AG09309 (cell line): ENCODE measurements at places on chromosomes 7 and 10.
A peak's percentile ranks its signal among the peaks of the same experiment; 100 is the strongest.

DNA sequence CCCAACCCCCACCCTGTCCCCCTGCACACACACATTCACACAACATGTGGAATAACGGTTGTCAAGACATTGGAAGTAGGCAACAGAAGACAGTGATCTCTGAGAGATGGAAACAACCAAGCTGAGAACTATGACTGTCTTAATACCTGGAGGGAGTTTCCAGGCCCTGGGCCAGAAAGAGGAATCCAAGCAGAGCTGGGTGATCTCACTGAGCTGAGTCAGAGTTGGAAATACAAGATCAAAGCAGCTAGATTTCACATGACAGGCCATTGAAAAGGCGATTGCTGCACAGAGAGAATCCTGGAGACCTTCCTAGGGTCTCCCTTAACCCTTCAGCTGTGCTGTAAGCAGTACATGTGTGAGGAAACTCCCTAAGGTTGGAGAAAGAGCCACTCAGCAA is 165.8 kb upstream of the PRSS1 start:
- peak; percentile 41 for DNase-seq

GRCh38 chr7:44615149-44615611 is 8.8 kb downstream of the OGDH start:
- no peak for DNase-seq

GRCh38 chr7:29449569-29450260 is 113.9 kb upstream of the PRR15 start:
- DNase-seq, result no peak

DNA sequence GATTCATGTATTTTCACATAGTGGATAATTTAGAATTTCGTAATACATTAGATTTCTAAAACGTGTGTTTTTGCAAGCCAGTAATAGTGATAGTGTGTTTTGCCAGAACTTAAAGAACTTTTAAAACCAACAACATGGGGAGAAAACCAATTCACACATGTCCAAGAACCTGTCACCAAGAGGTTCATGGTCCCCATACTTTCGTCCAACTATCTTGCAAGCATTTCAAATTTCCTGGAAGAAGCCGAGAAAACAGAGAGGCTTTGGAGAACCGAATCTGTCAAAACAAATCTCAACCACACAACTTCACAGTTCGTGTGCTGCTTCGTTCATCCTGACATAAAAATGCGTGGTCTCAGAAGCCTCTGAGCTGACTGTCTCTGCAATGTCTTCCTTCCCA is 31.9 kb downstream of the GFRA1 start:
- DNase-seq, result no peak

GRCh38 chr7:134813663-134814396 is 34.4 kb downstream of the CALD1 start:
- DNase-seq, result no peak

DNA sequence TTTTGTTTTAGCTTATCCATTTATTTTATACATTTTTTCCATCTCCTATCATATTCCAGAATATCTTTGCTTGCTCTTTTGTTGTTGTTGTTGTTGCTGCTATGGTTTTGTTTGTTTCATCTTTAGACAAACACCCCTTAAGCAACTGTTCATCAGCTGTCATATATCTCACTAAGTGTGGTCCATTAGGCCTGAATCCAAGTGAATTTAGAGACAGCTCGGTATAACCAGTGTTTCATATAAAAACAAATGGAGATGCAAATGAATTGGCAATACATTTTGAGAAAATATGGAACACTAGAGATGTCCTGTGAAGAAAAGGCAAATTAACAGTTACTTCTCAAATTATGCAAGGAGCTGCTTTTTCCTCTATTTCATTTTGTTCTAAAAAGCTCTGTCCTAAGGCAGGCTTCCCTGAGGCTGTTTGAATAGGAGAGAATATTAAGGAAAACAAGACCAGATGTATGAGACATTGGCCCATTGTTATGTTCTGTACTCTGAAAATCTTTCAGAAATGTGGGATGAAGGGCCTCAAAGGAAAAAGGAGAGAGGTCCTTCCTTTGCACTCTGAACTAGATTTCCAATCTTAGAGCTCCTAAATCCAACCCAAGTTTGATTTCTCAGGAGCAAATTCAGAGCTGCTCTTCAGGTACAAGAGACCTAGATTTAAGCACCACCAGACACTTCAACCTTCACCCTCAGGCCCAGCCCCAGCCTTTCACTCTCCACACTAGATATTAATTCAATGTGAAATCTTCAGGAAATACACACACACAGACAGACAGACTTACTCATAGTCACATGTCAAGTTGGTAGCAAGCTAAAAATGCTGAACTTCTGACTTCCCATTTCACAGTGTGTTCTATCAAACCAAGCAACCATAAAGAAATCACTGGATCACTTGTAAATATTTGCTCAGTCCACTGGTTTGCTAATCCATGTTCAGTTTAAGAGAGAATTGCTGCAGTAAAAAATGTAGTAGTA is 5.4 kb downstream of the TFEC start:
- DNase-seq, result no peak

DNA sequence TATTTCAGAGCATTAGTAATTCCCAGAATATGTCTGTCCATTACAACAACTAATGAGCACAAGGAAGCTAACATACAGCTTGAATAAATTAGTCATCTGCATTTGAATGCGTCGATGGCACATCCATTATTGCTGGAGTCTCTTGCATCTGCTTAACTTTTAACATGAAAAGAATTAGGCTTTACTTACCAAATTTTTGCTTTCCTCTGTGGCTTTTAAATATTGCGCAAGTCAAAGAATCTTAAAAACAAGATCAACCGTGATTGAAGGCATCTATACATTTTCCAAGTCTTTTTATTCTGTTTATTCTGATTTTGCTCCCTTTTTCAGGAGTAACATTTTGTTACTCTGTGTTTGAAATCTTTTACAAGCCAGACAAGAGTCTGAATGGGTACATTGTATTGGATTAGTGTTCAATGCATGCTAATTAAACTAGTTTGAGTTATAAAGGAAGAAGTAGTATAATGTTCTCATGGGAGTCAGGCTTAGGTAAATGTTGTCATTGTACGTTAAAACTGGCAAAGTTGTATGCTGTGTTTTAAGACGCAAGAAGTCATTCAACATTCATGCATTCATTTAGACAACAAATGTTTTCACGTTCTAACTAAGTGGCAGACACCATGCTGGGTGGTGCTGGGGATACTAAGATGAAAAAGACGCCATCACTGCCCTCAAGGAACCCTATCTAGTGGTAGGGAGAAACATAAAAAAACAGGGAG is 4.0 kb upstream of the CACNB2 start:
- no peak for DNase-seq

DNA sequence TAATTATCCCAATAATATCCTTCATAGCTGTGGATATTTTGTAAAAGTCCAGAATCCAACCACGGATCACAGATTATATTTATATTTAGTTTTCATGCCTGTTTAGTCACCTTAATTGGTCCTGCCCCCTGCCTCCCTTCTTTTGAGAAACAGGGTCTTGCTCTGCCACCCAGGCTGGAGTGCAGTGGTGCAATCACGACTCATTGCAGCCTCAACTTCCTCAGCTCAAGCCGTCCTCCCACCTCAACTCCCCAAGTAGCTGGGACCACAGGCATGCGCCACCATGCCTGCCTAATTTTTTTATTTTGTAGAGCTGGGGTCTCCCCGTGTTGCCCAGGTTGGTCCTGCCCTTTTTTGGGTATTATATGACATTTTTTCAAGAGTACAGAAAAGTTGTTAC is 129.4 kb downstream of the KAT6B start:
- DNase-seq, result no peak

GRCh38 chr7:48681006-48681405 is 243.3 kb upstream of the CDC14C start:
- no peak for DNase-seq

DNA sequence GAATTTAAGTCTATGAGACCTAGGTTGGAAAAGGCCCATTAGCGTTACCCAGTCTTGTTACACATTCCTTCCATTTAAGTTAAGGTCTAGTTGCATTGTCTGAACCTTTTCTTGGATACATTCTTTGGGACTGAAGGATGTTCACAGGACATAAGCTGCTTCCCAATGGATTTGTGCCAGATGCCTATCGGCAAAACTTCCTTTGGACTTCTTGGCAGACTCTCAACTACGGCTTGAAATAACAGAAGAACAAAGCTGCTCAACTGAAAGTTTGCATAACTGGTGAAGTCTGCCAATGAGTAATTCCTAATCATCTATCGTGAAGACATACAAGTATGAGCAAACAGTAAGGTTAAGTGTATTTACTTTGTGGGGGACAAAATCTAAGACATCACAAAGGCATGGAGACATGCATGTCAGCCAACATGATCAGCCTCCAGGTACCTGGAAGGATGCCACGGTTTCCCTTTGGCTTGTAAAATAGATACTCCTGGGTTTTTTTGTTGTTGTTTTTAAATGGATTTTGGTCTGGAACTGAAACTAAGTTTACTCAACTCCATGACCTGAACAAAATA is 35.4 kb downstream of the MALSU1 start:
- peak; percentile 90 for DNase-seq

GRCh38 chr7:15248514-15248913 is 313.3 kb downstream of the AGMO start:
- no peak for DNase-seq

GRCh38 chr7:105829681-105830322 is 46.6 kb downstream of the ATXN7L1 start:
- no peak for DNase-seq

- no peak for DNase-seq
These were observed 26.1 kb downstream of the ENKUR start for GRCh38 chr10:24989867-24990266.

DNA sequence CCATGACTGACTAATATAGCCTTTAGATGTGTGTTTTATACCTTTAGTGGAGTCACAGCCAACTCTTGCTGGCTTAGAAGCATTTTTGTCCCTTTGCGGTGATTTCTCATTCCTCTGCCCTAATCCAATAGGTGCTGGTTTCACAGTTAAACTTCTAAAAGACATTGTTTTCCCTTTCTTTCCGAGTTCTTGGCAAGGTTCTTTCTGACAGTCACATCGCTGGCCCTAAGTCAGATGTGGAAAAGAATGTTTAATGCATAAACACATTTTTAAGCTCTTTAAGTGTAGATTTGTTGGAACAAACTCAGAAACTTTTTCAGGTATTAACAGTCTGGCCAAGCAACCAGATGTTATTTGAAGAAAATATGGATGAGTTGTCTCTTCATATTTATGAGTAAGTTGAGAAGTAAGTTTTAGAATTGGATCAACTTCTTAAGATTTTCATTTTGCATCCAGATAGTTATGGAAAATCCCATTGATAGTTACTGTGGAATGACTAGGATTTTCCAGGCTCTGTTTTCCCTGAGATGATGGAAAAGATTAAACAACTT is 4.1 kb downstream of the EPDR1 start:
- DNase-seq, result no peak

DNA sequence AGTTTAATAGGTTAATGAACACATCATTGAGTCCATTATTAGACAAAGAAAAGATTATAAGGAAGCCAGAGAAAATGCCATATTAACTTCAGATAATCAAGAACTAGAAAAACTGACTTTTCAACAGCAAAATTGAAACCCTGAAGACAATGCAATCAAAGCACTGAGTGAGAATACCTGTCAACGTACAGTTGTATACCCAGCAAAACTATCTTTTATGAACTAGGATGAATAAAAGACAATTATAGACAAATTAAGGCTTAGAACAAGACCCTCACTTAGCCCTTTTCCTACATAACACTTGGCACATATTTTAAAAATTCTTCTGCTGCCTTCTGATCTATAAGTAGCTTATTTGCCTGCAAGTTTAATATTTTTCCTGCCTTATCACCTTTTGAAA is 19.0 kb upstream of the DGKI start:
- no peak for DNase-seq

DNA sequence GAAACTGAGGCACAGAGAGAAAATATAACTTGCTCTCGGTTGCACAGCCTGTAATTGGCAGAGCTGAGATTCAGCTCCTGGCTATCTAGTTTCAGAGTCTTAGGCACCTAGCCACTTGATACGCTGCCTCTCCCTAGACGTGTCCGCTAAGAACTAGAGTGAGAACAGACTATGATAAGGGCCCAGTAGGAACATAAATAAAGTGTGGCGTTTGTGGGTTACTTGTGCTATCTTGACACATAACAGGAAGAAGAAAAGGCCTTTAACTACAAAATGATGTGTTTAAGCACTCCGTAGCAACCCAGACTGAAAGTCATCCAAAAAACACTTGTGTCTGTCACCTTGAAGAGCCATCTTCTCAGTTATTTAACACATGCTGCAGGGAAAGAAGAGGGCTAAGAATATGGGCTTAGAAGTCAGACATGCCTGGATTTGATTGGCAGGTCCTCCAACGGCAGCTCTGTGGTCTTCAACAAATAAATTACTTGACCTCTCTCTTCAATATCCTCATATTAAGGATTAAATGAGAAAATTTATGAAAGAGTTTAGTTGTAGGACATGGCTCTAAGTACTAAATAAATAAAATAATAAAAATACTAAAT is 96.2 kb downstream of the SGMS1 start:
- DNase-seq, result no peak

- DNase-seq, result no peak
These were observed 50.2 kb upstream of the CDK1 start for GRCh38 chr10:60728056-60728455.

DNA sequence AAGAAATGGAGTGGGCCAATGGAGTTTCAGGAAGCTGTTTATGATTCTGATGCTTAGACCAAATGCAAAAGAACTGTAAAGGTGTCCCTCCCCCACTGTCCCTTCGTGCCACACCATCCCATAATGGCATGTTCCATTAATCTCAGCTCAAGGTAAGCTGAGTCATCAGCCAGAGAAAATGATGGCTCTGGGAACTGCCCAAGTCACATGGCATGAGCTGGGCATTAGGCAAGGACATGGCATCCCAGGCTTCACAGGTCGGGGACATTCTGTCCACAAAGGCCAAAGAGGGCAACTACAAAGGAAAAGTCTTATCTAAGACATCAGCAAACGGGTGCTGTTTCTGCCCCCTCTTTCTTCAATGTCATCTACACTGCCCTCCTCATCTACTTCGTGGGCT is 44.9 kb downstream of the DLG5 start:
- no peak for DNase-seq

DNA sequence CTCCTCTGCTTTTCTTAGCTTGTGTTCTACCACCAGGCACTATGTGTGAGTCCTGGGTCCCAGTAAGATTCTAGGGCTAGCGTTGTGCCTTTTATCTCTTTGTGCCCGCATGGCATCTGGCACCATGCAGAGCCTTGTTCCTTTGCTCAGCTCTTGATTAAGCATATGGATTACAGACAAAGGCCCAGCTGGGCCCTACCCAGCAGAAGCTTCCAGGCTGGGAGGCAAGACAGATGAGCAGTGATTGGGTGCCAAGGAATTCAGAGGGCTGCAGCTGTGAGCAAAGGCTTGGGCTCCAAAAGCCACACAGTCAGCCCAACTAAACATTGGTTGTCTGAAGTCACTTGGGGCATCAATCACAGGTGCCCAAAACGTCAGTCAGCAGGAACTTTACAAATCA is 2.0 kb downstream of the ACSM6 start:
- no peak for DNase-seq

- DNase-seq, result peak; percentile 43
These were observed 167.7 kb upstream of the TNRC18 start for GRCh38 chr7:5591278-5591874.

GRCh38 chr10:86688398-86688921 is 20.1 kb downstream of the LDB3 start:
- DNase-seq, result peak; percentile 17

GRCh38 chr10:127017541-127018297 is 112.5 kb downstream of the DOCK1 start:
- no peak for DNase-seq

GRCh38 chr7:37705976-37706375 is 22.4 kb downstream of the GPR141 start:
- no peak for DNase-seq
